Stimulated activated CD4-positive, alpha-beta T cell treated with anti-CD3 and anti-CD28 coated beads, Interleukin-1b, Interleukin-23, amount 100 ng/mL, for 1 hour (primary cell): ENCODE measurements at places on chromosomes 11 and 22.

GRCh38 chr22:42294034-42294985 is 23.9 kb upstream of the TCF20 start:
- no peak for DNase-seq

GRCh38 chr11:33532720-33533385 is 167.8 kb downstream of the C11orf91 start:
- no peak for DNase-seq

GRCh38 chr22:37745548-37746365 is 48.9 kb downstream of the TRIOBP start:
- peak; percentile 75 for DNase-seq

- DNase-seq, result no peak
These were observed 6.8 kb downstream of the TBC1D22A start for GRCh38 chr22:46769191-46769675.

- DNase-seq, result no peak
These were observed 47.0 kb downstream of the MICAL3 start for GRCh38 chr22:17977371-17977770.

DNA sequence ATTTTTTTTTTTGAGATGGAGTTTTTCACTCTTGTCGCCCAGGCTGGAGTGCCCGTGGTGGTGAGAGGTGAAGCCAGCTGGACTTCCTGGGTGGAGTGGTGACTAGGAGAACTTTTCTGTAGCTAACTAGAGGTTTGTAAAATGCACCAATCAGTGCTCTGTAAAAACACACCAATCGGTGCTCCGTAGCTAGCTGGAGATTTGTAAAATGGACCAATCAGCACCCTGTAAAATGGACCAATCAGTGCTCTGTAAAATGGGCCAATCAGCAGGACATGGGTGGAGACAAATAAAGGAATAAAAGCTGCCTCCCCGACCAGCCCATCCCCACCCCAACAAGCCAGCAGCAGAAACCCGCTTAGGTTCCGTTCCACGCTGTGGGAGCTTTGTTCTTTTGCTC is 4.4 kb upstream of the RAPSN start:
- no peak for DNase-seq

GRCh38 chr22:43854121-43854785 is 8.1 kb downstream of the SULT4A1 start:
- DNase-seq, result no peak

DNA sequence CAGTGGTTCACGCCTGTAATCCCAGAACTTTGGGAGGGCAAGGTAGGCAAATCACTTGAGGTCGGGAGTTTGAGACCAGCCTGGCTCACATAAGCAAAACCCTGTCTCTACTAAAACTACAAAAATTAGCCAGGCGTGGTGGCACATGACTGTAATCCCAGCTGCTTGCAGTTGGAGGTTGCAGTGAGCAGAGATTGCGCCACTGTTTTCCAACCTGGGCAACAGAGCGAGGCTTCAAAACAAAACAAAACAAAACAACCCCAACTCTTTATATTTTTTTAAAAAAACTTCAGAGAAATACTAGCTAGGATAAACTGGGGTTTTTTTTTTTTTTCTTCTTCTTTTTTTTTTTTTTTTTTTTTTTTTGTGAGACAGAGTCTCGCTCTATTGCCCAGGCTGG is 31.8 kb upstream of the RAPSN start:
- no peak for DNase-seq

DNA sequence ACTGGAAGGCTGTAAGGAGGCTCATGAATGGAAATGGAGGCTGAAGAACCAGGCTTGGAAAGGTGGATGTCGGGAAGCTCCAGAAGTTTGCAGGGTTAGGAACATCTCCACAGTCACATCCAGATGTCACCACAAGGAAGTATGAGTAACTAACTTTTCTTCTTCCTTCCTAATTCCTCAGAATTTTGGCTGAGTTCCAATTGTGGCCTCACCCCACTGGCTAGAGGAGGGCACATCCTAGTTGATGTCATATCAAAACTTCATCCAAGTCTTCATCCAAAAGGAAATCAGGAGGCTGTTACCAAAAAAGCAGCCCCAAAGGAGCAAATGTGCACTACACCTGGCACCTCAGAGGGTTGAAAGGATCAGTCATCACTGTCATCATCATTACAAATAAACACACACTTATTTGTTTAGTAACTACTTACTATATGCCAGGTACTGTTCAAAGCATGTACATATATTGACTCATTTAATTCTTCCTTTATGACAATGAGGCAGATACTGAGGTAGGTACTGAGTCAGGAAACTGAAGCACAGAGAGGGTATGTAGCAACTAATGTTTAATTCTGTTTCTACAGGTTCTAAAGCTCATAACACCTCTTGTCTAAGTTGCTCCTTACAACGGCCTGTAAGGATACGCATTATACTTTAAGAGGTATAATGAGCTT is 7.3 kb upstream of the PTPN5 start:
- DNase-seq, result no peak

DNA sequence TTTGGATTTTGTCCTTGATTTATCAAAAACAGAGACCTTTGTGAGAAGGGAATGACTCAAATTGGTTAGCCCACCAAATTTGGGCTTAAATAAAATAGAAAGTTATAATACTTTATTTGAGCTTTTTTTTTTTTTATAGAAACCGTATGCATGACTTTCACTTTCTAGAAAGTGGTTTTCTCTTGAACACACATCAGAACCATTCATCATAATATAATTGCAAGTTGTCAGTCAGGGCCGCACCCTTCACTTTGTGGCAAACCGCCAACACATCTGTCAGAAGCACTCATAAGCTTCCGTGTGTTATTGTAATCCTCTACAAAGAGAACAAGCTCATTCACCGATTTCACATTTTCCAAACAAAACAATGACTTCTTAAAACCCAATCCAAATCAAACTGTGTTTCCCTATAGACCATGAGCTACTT is 76.1 kb downstream of the SOX6 start:
- DNase-seq, result no peak

- no peak for DNase-seq
These were observed 1.1 kb upstream of the EMID1 start for GRCh38 chr22:29204455-29205183.
